AG08395 (cell line): ENCODE measurements at places on chromosomes 7 and 10.

- peak; percentile 70 for DNase-seq
Measured at GRCh38 chr10:10794791-10795191, 222.9 kb upstream of the CELF2 start.

- no peak for DNase-seq
Measured at GRCh38 chr10:79283616-79284015, 63.7 kb upstream of the PPIF start.

DNA sequence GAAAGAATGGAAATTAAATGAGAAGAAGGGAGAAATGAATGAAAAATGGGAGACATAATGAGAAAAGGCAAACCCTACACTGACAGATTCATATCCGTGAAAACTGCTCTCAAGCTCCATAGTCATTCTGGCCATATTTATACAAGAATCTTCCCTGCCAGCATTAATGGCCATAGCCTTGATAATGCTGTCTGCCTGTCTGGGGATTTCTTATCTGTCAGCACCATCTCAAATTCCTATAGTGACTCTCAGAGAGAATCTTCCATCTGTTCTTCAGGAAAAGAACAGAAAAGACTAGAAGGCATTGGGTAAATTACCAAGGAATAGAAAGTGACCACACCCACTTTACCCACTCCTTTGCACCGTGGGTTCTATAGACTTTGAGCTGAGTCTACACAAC is 295.9 kb downstream of the PLXNA4 start:
- DNase-seq: no peak

DNA sequence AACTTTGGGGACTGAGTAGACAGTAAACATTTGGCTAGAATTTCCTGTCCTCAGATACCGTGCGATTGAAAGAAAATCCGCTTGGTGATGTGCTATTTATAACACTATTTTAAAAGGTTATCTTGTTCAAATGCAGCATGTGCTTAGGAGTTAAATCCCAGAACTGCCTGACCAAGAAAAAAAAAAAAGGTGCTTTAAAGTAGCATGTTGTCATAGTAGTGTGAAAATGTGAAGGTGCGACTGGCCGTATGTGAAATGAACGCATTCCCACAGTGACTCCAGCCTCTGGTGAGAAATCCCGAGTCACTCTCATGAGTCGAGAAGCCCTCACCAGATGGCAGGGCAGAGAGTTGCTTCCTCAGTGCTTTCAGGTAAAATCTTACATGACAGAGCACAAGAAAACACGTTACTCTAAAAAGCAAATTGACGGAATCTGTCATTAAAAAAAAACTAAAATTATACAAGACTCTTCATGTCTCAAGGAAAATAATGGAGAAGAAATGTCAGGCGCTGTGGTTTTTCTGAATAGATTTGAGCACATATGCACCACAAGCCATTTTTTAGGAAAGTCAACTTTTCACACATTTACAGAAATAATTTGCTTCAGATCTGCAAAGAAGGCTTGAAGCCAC is 18.4 kb upstream of the KLF6 start:
- no peak for DNase-seq

DNA sequence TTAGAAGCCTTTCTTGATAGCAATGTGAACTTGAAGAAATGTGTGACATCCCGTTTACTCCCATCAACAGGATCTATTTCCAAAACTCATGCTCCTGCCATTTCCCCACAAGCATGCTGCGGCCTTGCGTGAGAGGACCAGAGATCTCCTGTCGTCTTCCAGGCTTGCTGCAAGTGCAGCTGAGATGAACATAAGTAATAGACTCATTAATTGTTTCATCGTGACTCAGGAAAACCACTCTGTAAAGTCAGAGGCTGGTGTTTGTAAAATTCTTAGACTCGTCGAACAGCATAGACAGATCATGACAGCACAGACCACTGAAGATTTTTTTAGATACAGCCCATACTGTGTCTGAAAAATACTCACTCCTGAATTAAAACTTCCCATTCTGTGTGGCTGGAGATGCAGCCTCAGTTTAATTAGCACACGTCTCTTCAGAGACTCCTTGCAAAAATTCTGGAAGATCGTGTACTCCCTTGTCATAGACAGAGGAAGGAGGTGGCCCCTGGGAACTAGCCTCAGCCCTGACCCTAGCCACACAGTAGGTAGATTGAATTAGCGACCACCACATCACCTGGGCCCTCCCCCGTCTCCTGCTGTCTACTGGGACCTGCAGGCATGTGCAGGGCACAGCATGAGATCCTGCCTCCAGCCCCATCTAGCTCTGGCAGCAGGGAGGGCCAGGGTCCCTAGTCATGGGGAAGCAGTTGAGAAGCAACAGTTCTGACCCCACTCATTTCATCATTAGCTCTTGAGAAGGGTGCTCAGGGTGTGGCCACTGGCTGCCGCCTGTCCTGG is 226.0 kb downstream of the CELF2 start:
- DNase-seq: no peak

- no peak for DNase-seq
Measured at GRCh38 chr7:123314886-123315285, 115.1 kb upstream of the SLC13A1 start.

DNA sequence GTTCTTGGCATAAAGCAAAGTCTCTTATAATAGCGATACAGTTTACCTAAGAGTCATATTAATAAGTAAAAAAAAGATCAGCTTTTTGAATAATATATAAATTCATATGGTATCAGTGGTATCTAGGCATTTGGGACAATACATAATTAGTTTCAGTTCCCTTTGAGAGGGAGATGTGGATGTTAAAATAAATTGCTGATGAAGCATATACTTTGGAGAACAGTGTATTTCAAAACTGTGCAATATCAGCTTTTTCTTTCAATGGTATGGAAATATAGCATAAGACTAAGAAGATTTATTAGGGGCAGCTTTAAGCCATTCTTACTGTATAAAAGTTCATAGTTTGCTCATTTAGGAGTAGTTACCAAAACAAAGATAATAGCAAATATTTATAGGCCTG is 35.5 kb downstream of the MDFIC start:
- DNase-seq: no peak

DNA sequence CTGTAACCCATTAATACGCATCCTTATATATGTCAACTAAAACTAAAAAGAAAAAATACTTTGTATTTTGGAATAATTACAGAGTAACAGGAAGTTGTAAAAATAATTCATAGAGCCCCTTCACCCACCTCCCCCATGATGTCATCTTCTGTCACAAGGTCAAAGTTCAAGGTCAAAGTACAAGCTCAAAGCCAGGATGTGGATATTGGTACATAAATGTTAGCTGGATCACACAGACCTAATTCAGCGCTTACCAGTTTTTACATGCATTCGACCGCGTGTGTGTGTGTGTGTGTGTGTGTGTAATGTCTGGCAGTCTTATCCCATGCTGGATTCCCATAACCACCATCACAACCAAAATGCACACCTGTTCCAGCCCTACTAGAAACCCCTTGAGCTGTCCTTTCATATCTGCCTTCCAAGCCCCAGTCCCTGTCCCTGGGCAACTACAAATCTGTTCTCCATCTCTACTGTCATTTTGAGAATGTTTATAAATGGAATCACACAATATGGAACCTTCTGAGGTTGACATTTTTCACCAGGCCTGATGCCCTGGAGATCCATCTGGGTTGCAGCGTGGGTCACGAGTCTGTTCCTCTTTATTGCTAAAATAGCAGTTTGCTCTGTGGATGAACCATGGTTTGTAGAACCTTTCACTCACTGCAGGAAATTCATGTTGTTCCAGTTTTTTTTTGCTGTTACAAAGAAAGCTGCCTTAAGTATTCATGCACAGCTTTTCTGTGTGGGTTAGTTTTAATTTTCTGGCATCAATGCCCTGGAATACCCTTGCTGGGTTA is 153.6 kb upstream of the PITRM1 start:
- DNase-seq: no peak

GRCh38 chr7:105402221-105403095 is 13.7 kb upstream of the SRPK2 start:
- peak; percentile 8 for DNase-seq

- no peak for DNase-seq
Measured at GRCh38 chr10:103507235-103508191, 14.0 kb downstream of the NEURL1 start.

- no peak for DNase-seq
Measured at GRCh38 chr7:130393841-130394411, 13.6 kb downstream of the CPA1 start.

DNA sequence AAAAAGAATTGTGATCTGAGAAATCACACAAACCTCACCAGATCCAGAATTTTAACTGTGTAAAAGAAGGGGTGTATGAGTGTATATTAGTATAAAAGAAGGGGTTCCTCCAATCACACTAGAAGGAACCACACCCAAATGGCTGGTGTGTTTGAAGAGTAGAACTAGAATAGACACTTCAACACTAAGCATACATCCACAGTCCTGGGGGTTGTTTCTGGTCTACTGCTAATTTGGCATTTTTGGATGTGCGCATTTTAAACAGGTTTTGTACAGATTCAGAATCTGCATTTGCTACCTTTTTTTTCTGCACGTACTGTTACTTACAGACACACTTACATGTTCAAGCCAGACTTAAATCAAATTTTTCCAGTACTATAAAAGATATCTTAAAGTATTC is 64.6 kb downstream of the PDE1C start:
- DNase-seq: no peak
